COLO829 (cell line): ENCODE measurements at places on chromosomes 16 and 17.

DNA sequence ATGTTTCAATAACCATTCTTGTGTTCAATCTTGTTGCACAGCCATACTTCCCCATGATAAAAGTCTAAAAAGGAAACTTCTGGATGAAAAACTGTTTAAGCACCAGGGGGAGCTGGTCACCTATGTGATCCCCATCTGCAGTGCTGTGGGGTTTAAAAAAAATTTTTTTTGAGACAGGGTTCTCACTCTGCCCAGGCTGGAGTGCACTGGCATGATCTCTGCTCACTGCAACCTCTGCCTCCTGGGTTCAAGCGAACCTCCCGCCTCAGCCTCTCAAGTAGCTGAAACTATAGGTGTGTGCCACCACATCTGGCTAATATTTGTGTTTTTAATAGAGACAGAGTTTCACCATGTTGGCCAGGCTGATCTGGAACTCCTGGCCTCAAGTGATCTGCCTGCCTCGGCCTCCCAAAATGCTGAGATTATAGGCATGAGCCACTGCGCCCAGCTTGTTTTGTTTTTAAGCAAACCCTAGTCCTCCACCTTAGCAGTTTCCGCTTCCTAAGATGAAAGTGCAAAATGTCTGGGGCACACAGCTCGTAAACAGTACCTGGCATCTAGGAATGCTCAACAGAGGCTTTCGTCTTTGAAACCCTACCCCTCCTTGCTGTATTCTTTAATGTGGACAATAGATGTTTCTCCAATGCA, 25.4 kb downstream of the DNAJA2 start:
- DNase-seq: peak; percentile 8

DNA sequence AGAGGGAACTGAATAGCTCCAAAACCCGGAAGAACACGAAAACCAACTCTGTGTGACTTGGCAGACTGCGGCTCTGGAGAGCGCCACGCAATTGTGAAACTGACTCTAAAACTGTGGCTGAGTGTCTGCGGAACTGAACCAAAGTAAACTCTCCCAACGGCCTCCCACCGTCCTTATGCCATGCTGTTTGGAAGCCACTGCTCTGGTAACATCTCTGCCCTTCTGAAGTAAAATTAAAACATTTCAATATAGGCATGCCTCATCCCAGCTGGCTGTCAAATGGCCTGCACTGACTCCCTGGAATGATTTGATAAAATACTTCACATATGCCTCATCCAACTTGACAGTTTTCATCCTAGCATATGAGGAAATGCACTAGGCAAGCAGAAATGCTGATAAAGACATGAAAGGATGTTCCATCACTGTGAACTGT, 70.2 kb downstream of the PARN start:
- DNase-seq: no peak

DNA sequence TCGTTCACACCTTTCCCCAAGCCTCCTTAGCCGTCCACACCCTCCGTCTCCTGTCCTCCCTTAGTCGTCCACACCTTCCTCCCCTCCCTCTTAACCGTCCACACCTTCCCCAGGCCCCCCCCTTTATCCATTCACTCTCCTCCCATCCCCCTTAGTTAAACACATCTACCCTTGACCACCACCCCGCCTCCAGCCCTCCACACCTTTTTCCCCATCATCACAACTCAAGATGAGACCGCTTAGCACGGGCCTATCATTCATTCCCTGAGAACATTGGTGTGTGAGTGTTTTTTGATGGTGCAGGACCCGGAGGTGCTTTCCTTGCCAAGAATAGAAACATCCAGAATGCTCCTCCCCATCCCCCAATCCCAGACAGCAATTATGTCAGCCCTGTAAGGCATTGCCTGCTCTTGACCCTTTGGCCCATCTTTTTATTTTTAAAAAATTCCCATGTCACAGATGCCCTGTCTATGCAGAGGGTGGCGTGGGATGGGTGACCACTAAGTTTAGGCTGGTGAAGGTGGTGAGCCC, 1.4 kb downstream of the TENT4B start:
- no peak for DNase-seq

GRCh38 chr16:3977376-3977775, 96.9 kb upstream of the CREBBP start:
- no peak for DNase-seq

DNA sequence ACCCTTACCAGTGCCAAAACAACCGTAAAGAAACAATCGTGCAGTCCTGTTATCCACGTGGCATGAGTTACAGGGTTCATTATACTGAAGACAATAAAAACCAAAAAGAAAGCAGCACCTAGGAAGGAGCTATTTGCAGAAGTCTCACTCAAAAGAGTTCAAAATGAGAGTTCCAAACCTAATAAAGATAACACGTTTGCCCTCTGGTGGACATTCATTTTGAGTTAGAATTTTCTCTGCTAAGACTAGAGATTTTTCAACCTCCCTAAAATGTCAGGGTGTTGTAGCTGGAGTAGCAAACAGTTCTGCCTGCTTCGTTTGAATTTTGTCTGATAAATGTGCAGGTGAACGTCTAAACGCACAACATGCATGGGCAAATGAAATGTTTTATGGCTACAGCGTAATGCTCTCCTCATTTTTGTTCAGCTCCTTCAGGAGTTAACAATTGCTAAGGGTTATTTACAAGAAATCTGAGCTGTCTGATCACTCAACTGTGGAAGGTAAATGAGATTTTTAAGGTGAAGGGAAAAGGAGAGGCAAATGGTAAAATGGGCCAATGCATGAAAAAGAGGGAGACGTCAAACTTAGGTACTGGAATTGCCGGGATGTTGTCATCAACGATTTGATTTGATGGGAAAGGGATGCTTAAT, 1067.9 kb upstream of the EEF2KMT start:
- DNase-seq: no peak

- no peak for DNase-seq
Observed at GRCh38 chr17:28895794-28896447, 1.6 kb downstream of the FLOT2 start.

GRCh38 chr17:42894283-42895184, 6.1 kb upstream of the G6PC1 start:
- no peak for DNase-seq

DNA sequence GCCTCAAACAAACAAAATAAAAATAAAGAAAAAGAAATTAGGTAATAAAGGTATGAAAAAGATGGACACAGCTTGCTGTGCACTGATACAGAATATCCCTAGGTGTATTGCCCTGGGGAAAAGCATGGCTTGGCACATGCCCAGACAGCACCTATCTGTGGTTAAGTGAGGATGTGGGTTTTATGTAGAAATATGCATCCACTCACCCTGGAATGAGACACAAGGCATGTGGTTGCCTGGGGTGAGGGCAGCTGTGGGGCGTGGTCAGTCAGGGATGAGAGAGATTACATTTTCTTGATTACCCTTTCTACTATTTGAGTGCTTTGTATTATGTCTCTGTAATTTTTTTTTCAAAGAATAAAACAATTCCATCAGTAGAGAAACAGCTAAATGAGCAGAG, 6.9 kb downstream of the PLLP start:
- peak; percentile 57 for DNase-seq

- peak; percentile 84 for DNase-seq
Observed at GRCh38 chr16:66947302-66948065, 12.2 kb downstream of the CES2 start.

- DNase-seq: no peak
Observed at GRCh38 chr17:16585796-16586195, 16.8 kb upstream of the ZNF287 start.

DNA sequence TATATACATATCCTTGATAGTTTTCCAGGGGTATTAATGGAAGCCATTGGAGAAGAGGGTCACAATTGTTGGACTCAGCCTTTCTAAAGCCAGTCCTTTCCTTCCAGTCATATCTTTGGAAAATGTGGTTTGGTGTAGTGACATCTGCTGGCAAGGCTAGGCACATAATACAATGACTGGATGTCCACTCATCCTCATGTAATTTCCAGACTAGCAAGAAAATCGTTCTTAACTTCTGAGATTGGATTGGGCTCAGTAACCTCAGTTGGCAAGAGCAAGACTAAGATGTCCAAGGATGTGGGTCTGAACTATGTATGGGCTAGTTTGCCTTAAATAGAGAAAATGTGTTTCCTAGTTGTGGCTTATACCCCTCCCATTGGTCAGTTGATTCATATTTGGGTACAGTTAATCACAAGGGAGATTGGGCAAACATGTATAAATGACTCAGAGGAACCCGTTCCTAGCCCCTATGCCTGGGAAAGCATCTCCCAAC, 8.7 kb upstream of the KAT7 start:
- DNase-seq: no peak

DNA sequence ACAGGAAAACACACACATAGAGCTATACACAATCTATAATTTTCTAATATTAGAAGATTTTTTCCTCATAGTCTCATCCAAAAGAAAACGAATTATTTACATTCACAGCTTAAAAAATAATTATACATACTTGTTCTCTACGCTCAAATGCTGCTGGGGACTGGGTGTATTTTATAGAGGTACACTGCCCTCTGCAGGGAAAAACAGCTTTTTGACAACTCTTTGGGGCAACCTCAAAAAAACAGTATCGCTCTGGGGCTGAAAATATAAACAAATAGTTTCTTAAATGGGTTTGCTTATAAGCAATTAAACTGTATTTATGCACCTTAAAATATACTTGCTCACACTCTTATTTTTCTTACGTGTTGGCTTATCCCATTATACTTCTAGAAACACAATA, 261.8 kb upstream of the PSMD7 start:
- peak; percentile 2 for DNase-seq

GRCh38 chr17:82034371-82035011, 3.0 kb downstream of the DCXR start:
- DNase-seq: no peak

- no peak for DNase-seq
Observed at GRCh38 chr16:2042986-2043666, 4.5 kb downstream of the NTHL1 start.

GRCh38 chr16:6341981-6342380, 990.7 kb upstream of the RBFOX1 start:
- DNase-seq: no peak

DNA sequence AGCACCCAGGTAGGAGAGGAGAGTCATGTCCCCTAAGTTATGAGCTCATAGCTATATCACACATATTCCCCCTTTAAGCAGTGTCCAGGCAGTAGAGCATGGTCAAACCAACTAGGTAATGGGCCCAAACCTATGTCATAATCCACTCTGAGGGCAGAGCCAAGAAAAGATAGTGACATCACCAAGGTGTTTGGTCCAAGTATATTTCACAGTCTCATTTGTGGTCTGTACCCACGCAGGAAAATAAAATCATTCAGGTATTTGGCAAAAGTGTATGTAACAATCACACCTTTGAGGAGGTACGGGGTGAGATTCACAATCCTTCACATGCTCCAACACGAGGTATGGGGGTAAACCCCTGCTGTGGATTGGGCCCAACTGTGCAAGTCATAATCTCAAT, 2112.8 kb downstream of the TP53TG3F start:
- no peak for DNase-seq

DNA sequence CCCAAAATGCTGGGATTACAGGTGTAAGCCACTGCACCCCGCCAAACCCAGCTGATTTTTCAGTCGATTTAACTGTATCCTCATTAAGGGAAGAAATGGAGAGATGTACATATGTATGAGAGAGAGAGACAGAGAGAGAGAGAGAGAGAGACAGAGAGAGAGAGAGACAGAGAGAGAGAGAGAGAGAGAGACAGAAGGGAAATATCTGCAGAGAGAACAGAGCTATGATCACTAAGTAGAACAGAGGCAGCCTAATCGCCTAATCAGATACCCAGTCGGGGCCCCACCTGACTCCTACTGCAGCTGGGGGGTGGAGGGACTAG, 70.0 kb downstream of the RBBP6 start:
- no peak for DNase-seq

GRCh38 chr17:67475161-67475937, 98.3 kb downstream of the PITPNC1 start:
- DNase-seq: peak; percentile 78

- no peak for DNase-seq
Observed at GRCh38 chr17:77827039-77827438, 131.5 kb upstream of the TNRC6C start.

DNA sequence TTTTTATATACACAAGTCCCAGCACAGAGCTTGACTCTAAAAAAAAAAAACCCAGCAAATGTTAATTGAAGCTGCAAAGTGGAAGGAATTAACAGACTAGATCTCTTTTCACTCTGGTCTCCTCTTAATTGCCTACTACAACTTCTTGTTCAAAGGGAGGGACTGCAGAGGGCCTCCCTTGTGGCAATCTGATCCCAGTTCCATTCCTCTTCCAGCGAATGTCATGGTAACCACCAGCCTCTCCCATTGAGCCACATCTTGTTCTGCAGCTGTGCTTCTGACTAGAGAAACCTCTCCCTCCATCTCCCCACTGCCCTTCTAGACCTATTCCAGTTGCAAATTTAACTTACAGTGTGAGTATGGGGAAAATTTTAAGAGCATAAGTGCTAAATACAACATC, 5.9 kb downstream of the SUPT6H start:
- DNase-seq: no peak

GRCh38 chr16:73771196-73772064, 525.2 kb upstream of the PSMD7 start:
- peak; percentile 1 for DNase-seq

- DNase-seq: peak; percentile 42
Observed at GRCh38 chr17:43467981-43468581, 15.7 kb upstream of the DHX8 start.

- no peak for DNase-seq
Observed at GRCh38 chr16:27384425-27384824, 17.5 kb upstream of the IL21R start.

DNA sequence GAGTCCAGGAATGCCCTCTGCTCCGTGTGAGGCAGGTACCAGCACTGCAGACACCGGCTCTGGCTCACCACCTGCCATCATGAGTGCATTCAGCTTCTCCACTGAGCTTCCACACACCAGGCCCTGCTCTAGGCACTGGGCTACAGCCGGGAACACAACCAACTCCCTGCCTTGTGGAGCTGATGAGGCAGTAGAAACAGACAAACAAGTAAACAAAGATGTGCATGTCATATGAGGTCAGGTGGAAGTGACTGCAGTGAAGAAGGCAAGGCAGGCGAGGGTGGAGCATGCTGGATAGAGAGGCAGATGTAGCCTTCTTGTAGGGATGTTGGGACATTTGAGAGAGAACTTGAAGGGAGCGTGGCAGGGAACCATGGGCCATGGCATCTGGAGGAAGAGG, 5.0 kb downstream of the NLRC5 start:
- no peak for DNase-seq

GRCh38 chr17:75985986-75986385, 6.9 kb downstream of the TEN1 start:
- no peak for DNase-seq

DNA sequence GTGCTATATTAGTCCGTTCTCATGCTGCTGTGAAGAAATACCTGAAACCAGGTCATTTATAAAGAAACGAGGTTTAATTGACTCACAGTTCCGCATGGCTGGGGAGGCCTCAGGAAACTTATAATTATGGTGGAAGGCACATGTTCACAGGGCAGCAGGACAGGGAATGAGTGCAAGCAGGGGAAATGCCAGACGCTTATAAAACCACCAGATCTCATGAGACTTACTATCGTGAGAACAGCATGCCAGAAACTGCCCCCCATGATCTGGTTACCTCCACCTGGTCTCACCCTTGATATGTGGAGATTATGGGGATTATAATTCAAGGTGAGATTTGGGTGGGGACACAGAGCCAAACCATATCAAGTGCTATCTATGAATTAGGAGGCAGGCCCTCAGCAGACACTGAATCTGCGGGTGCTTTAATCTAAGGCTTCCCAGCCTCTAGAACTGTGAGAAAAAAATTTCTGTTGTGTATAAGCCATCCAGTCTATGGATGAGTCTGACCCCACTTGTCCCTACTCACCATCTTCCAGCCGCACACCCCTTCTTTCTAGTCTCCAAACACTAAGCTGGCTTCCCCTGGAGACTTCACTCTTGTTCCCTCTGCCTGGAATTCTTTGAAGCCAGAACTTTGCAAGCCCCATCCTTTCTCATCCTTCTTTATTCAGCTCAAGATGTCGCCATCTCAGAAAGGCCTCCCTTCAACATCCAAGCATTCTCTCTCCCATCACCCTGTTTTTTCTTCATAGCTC, 772 bp upstream of the NUP93 start:
- no peak for DNase-seq
